ENCODE measurements at places on chromosomes 12 and 14.

DNA sequence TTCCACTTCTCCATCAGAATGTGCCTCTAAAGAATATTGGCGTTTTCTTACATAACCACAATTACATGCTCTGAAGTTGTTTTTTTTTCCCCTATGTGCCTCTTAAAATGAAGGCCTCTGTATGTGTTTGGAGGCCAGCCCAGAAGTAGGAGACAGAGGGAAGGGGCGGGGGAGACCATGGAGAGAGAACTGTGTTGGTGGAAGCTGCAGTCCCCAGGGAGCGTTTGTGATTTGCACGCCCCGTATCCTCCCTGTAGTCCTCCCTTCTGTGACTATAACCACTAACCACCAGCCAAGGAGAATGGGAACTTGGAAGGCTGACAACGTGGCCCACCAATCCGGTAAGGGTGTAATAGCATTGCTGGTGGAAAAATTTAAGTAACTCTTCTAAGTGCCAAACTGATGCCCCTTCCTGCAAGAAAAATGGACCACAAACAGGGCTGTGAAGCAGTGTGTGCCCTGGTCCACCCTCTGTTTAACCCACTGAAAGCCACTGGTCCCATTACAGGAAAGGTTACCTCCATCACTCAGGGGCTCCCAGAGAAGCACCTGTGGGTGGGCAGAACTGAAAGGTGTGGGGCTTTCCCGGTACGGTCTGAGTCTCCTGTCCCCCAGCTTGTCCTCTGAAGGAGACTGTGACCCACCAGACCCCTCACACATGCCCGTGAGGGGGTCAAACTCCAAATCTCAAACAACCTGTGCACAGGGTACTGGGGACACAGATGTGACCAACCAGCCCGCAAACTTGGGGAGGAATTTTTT lies 36.8 kb downstream of the CCDC88C start:
- DNase-seq: no peak

DNA sequence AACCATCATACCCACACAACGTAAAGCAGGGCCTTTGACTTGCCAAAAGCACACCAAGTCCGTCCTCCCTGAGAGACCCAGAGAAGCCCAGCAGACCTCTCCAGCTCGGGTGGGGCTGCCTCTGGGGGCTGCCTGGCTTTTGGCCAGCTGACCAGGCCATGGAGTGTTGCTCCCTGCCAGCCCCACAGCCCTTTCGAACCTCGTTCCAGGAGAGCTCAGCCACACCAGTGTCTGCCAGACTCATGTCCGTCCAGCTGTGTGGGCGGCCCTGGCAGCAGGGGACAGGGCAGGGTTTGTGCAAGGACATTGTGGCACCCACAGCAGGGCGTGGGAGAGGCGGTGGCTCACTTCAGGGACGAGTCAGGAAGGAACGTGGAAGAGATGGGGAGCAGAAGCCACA lies 22.6 kb upstream of the IRF2BPL start:
- no peak for DNase-seq

GRCh38 chr14:89422181-89422951 lies 5.3 kb upstream of the FOXN3 start:
- DNase-seq: no peak

DNA sequence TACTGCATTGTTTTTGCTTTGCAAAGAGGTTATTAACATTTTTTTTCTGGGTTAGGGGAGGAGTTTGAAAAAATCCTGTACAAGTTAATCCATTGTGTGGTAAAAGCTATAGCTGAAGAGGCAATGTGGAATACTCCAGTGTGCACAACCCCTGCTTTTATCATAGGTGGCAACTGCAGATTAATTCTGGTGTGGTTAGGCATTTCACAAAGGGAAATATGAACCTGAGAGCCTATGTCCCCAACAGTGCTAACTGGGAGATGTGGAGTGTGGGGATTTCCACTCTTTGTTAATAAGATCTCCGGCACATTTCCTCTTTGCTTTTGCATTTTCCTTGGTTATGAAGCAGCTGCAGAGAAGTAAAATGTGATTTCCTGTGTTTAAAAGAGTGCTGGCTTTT lies 33.6 kb downstream of the PRORP start:
- DNase-seq: no peak

- no peak for DNase-seq
Measured at GRCh38 chr12:69513297-69513696, 43.1 kb downstream of the FRS2 start.

- no peak for DNase-seq
Measured at GRCh38 chr12:66290716-66291200, 11.5 kb upstream of the HELB start.

DNA sequence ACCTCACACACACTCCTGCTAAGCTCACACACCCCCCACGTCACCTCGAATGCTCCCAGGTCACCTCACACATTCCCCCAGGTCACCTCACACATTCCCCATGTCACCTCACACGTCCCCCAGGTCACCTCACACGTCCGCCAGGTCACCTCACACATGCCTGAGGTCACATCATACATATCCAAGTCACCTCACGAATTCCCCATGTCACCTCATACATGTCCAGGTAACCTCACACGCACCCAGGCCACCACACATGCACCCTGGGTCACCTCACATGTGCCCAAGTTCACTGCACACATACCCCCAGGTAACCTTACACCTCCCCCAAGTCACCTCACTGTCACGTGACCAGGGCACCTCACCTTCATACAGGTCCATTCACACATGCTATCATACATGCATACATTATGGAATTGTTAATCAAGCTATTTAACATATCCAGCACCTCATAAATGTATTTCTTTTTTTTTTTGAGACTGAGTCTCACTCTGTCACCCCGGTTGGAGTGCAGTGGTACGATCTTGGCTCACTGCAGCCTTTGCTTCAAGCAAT lies 640.3 kb downstream of the TMEM121 start:
- DNase-seq: no peak

DNA sequence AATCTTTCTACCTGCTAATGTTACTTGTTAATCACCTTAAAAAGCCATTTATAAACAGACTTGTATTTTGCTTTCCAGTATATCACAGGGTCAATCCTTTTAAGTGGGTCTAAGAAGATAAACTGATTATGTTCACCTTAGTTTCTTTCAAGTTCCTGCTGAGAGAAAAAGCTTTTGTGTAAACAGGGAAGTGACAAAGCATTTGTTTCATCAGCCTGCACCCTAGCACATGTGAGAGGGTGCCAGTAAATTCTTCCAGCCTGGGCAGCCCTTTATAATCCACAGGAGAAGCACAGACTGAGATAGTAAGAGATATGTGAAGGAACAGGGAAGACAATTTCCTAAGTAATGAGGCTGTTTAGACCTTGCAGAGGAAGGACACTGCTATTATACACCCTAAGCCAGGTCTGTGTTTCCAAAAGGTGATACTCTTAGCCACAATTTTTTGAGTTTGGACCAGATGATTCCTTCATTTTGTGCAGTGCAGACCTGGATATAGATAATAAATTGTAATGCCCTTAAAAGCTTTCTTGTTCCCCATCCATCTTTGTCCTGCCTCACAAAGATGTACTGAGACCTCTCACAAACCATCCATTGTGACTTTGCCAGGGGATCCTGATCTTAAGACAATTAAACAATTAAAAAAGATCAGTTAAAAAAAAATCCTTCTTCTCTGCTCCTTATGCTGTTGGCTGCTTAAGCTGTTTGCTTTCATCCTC lies 150.7 kb downstream of the KTN1 start:
- no peak for DNase-seq

DNA sequence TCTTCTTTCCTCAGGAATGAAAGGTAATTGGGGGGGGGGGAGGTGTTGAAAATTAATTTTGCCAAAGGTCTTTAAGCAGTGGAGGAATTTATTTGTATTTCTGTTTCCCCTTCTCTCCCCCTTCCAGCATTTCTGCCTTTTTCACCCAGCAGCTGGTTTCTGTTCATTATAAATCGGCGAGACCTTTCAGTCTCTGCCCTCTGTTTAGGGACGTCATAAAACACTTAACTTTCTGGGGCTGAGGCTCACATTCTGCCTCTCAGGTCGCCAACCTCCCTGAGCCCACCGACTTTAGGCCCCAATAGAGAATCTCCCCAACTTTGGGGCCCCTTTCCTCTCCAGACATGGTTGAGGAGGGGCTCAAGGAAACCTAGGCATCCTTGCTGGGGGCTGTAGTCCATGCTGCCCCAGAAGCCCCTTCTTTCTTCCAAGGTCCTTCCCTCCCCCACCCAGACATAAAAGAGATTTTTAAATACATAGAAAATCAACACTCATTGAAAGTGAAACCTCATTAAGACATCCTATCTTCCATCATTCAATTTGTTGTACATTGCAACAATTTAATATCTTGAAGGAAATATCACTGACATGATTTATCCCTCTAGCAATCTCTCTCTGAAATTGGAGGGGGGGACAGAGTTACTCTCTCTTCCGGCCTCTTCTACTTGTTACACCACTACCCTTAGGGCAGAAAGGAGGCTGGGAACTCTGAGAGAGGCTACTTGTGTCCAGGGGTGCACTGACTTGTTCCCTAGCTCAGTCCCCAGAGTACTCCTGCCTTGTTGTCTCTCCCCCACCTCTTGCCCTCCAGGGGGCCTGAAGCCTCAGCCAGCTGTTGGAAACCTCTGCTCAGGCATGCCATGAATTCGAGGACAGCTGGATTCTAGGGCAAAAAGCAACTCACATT lies 2.5 kb upstream of the HOXC6 start:
- no peak for DNase-seq

- DNase-seq: no peak
Measured at GRCh38 chr14:72014486-72014885, 82.3 kb downstream of the RGS6 start.
